ENCODE measurements at places on chromosomes 5 and 9. TPM values are rescaled to one million over a fixed set of nuclear protein-coding genes. Genes with fewer than 3 reads are reported as not detected.

The OR1J2 gene
- not detected for polyA plus RNA-seq

The ADGRD2 gene
- not detected for polyA plus RNA-seq

The SH2D3C gene
- polyA plus RNA-seq = 0.24 TPM

The CLIC3 gene
- 1.7 TPM for polyA plus RNA-seq

The OCLN gene
- polyA plus RNA-seq = 0.99 TPM

The LCN15 gene
- not detected for polyA plus RNA-seq

The HACD4 gene
- polyA plus RNA-seq = 1.5 TPM

The ROR2 gene
- 3.5 TPM for polyA plus RNA-seq

The RBM27 gene
- polyA plus RNA-seq = 7.6 TPM

The SLC31A2 gene
- polyA plus RNA-seq = 5.1 TPM

The ECPAS gene
- 17.2 TPM for polyA plus RNA-seq

GRCh38 chr9:32928145-32928763 is 73.2 kb downstream of the APTX start:
- peak; percentile 9 for DNase-seq

- no peak for DNase-seq
These were observed 965 bp downstream of the CLTA start for GRCh38 chr9:36191686-36192085.

DNA sequence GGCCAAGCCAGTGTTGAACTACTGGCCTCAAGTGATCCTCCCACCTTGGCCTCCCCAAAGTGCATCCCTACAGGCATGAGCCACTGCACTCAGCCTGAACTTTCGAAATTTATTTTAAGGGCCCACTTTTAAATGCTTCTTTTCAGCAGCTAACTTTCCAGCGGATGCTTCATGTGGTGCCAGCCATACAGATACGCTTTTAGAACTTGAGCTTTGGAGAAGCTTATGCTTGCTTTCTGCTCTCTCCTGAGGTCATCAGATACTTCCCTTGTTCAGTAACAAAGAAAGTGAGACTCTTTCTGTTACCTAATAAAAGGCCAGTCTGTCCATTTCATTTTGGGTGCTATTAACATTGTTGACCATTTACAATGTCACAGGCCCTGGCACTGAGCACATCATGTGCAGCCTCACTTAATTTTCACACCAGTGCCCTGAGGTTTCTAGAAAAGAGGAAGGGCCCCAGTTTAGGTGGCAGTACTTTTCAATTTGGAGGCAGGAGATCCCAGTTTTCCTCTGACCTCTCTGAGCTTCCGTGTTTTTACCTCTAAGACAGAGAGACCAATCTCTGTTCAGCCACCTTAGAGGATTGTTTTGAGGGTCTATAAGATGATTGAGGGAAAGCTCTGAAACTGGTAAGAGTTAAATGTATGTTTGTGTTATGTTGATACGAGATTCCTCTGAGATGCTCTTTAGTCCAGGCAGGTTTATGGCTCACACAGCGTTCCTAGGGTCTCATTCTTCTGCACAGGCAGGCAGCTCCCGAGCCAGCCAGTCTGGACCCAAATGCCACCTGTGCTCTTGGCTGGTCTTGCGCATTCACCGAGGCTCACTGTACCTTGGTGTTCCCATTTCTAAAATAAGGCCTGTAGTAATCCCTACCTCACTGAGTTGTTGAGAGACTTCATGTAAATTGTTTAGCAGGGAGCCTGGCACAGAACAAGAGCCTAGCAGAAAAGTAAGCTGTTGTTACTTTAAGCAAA is 4.4 kb downstream of the ABL1 start:
- DNase-seq = no peak

GRCh38 chr9:81686614-81687520 is 2.5 kb downstream of the TLE1 start:
- peak; percentile 87 for DNase-seq

- peak; percentile 55 for DNase-seq
These were observed 382.7 kb downstream of the ENC1 start for GRCh38 chr5:74257645-74258313.

DNA sequence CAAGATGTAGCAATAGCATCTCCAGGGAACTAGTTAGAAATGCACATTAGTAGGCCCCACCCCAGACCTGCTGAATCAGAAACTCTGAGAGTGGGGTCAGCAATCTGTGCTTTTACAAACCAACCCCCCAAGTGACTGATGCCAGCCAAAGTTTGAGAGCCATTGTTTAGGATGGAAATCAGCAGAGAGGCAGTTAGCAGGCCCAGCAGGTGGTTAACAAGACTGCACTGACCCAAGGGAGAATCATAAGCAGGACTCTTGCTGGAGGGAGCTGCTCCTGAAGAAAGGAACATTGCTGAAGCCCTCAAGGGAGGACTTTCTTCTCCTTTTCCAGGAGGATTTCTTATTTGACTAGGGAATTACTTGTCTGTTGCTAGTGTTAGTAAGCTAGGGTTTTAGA is 74.2 kb upstream of the SLC12A2 start:
- no peak for DNase-seq

DNA sequence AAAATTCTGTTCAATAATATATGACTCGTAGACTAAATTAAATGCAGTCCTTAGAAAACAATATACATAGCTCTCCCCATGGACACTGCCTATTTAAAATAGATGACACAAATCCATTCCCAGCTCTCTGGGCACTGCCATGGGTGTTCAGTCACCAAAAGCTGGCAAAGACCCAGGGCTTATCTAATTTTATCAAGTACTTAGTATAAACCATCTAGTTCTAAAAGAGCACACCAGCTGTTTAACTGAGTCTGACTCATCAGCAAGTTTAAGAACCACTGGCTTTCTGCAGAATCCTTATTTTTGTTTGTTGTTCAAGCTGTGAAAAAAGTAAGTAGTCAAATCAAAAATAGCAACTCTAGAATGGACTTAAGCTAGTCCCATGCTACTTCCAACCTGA is 107.6 kb downstream of the PLPP1 start:
- peak; percentile 90 for DNase-seq

GRCh38 chr5:109921735-109922380 is 232.1 kb downstream of the MAN2A1 start:
- DNase-seq = no peak

GRCh38 chr5:68329554-68330255 is 114.1 kb downstream of the PIK3R1 start:
- DNase-seq = no peak

DNA sequence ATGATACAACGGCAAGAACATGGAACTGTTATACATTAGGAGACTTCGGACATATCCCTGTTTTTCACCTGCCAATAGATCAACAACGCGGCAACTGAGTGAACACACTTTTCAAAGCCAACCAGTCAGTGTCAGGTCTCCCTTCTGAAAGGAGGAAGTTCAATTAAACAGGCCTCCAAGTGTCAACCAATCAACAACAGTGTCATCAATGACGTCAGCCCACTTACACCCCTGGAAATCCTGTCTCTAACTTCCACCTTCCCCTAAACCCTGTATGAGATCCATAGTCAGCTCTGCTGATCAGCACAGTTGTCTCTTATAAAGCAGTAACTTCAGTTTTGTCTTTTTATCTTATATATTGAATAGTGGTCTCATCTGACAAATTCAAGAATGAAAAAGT is 36.6 kb downstream of the DMRT3 start:
- DNase-seq = no peak

DNA sequence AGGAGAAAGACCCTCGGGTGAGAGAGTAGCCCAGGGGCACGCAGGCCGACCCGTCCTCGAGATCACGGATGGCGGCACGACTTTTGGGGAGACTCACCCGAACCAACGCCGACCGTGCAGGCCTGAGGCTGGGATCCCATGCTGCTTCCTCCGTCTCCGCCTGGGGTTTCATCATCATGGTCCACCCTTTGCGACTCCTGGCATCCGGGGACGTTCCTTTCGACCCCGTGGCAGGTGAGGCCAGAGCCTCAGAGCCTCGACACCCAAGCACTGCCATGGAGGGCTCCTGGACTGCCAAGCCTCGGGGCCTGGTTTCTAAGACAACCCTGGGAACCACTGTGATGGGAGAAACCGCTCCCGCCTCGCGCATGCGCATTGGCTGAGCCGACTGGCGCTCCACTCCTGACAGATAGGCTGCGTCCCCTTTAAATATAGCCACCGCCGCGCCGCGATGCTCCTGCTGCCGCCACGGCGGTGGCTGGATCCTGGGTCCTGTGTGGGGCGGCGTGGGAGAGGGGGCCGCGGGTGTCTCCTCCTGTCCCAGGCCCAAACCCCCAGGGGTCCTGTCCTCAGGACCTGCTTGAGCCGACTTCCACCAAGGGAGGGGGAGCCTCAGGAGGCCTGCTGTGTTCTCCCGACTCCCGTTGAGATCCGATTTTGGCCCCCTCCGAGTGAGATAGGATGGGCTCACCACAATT is 481.6 kb downstream of the SPATA31A7 start:
- DNase-seq = no peak

- no peak for DNase-seq
These were observed 13.2 kb upstream of the S100Z start for GRCh38 chr5:76836585-76836984.

DNA sequence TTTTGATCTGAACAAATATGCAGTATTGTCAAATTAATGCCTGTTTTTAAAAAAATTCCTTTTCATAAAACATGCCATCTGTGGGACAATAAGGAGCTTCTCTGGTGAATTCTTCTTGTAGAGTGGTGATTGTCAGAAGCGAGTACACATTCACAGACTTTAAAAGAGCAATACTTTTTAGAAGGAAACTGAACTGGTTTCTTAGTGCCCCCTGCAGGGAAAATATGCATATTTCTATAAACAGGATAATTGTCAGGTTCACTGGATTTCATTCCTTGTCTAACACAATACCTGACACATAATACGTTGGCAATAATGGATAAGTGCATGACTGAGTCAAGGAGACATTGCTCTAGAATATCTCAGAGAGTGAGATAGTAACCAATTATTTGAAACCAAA is 133.7 kb downstream of the KIF4B start:
- no peak for DNase-seq

DNA sequence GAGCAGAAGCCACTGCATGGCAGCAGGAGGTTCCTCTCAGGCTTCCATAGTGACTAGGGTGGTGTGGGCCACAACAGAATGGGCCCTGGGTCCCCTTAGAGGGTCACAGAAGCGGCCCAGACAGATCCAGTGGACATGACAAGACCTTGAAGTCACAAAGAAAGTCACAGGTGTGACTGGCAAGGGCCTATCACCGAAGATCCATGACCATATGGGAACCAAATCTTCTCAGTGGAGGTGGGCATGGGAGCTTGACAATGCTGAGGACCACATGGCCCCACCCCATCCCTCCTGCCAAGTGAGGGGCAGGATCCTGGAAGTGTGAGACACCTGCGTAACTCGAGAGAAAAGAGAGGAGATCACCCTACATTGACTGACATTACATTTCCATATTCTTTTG is 332.4 kb downstream of the MSX2 start:
- no peak for DNase-seq

DNA sequence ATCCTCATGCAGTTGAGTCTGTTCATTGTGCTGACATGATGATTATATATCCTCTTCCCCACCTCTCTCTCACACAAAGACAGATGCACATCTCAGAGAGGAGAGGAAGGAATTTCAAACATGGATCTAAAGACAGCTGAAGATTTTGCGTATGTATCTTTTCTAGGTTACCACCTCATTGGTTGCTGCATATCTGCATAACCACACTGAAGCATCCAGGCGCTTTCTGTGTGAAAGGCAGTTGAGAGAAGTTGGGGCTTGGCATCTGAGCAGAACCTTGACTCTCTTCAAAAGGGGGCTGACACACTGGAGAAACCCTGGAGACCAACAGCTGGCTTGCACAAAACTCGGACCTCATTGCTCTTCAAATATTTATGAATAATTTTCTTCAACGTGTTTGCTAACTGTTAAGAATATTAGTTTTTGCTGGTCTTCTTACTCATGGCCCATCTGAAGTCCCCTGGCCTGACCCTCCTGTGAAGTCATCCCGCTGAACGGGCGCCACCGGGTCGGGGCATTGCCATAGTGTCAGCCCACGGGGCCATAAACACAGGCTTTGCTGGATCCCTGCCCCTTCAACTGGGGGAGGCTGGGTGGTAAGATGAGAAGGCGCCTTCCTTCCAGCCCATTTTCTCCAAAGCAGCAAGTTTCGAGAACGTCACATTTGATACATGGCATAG is 593.2 kb upstream of the CLINT1 start:
- DNase-seq = no peak

DNA sequence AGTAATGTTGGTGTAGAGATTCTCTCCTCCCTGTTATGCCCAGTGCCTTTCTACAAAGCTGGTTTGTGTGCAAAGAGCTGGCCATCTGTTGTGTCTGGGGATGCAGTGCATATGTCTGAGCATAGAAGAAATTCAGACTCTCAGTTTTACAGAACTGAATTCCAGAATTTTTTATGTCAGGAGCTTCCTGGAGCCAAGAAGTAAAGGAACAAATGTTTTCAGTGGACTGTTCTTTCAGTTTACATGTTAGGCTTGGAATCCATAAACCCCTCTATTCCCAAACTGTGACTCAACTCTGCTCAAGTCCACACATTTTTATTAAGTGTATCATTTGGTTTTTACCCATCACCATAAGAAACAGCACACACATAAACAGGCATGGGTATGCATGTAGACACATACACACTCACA is 366.0 kb downstream of the BRINP1 start:
- DNase-seq = peak; percentile 29

DNA sequence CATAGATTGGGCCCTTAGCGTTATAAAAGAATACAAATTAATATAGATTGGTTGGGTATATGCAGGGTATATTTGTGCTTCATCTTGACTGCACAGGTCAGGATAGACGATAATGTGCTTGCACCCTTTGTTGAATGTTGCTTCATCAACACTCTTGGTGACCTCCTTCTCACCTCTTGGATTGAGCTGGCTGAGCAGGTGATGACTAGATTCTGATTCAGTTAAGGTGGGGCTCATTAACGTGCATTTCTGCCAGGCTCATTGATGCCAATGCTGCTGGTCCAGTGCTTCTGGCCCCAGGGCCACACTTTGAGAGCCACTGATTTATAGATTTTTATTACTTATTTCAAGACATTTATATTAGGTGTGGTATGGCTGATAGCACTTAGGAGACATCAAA is 27.7 kb downstream of the PCSK5 start:
- no peak for DNase-seq

DNA sequence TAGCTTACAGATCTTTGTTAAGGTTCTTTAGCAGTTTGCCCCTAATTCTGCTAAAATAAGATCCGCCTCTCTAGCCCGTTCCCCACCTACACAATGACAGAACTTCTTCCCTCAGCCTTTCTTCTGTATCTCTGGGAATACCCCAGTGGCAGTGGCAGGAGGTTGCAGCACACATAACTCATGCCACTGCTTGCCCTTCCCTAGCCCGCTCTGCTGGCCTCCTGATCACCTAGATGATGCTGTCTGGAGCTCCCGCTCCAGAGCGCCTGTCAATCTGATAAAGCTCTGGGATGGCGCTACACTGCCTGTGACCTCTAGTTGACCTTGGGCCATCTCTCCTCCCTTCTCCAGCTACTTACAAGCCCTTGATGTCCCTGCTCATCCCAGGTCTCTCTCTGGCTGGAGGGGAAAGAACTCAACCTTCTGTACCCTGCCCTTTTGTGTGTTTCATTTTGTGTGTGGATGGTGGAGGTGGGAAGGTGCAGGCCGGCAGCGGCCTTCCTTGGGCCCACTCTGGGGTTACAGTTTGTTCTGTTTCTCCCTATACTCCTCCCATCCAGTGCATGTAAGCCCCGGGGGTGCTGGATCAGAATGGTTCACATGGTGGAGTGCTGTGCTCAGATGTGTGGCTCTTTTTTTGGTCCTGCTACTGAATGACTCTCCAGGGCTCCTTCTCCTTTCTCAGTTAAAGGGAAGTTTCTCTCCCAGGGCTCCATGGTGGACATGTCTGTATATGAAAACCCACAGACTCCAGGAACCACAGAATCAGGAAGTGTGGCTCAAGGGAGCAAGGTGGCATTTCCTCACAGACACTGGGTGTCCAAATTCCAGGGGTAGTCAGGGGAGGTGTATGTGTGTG is 29.1 kb downstream of the MTX3 start:
- no peak for DNase-seq

- DNase-seq = no peak
These were observed 386.1 kb downstream of the NTRK2 start for GRCh38 chr9:85055506-85056202.

GRCh38 chr5:56055859-56056258 is 61.1 kb upstream of the IL6ST start:
- DNase-seq = no peak

Data from IMR-90 (cell line).